ENCODE measurements at places on chromosomes 3 and 15. TPM values are rescaled to one million over a fixed set of nuclear protein-coding genes. Genes with fewer than 3 reads are reported as not detected.

SPTBN5 gene
- 2.2 TPM for total RNA-seq

SEMA7A gene
- total RNA-seq, result 2.2 TPM

STIMATE gene
- 42.6 TPM for total RNA-seq

KBTBD8 gene
- 13.1 TPM for total RNA-seq

DNA sequence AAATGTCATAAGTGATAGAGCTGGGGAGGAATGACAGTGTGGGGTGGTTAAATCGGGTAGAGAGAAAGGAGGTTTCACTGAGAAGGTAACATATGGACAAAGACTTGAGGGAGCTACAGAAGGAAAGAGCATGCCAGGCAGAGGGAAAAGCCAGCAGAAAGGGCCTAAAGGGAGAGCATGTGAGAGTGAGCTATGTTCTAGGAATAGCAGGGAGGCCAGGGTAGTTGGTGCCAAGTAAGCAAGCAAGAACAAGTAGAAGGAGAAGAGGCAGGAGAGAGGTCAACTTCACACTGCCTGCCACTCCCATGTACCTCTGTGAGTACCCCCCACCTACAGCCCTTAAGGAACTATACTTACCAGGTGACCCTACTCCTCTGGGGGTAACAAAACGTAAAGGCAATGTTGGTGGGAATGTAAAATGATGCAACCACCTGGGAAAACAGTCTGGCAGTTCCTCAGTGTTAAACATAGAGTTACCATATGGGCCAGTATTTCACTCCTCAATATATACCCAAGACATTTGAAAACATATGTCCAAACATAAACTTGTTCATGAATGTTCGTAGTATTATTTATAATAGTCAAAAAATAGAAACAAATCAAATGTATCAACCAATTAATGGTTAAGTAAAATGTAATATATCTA lies 67.6 kb downstream of the SFMBT1 start:
- DNase-seq, result no peak

DNA sequence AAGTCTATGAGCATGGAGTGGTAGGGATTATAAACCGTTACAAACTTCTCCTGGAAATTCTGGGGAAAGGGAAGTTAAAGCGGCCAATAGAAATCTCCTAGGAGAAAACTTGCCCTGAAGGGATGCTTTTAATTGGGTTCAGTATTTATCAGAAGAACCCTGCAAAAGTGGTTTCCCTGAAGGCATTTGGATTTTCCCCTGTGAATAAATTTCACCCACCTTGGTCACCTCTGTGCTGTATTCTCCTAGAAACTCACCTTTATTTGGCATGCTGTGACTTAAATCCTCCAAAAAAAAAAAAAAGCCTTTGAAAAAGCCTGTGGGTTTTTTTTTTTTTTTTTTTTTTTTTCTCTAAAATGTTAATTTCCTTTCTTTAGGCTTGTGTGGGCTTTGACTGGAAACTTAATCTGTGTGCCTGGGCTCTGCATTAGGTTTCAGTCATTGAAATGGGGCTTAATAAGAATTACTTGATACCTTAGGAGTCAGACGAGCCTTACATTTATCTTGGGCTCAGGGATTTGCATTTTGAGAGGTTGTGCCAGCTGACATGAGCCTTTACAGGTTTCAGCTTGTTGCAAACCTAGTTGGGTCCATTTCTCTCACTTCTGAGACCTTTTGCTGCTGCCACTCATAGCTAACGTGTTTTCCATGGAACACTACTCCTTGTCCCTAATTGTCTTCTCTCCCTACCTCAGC lies 22.0 kb downstream of the TGFBR2 start:
- DNase-seq, result no peak

DNA sequence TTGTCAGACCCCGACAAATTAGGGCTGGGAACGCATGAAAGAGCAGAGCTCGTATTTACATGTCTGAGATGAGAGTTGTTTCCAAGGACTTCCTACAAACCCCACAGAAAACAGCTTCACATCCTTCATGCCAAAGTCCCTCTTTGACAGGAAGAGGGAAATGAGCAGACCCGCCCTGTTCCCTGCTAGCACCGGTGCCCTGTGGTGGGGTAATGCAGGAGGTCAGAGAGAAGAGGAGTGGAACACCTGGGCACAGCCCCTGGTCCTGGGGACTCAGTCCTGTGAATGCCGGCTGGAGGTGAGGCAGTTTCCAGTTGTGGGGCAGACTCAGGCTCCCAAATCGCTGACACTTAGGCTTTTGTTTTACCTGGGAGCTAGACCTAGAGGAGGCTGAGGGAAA lies 4.0 kb downstream of the PLA2G4D start:
- DNase-seq, result no peak

Measured in T-helper 17 cell (primary cell).